Endothelial cell of umbilical vein (primary cell): ENCODE measurements at places on chromosomes 7 and 10. TPM values are rescaled to one million over a fixed set of nuclear protein-coding genes. Genes with fewer than 3 reads are reported as not detected.

Gene ARMC3
- total RNA-seq, result not detected in 2 replicates

DNA sequence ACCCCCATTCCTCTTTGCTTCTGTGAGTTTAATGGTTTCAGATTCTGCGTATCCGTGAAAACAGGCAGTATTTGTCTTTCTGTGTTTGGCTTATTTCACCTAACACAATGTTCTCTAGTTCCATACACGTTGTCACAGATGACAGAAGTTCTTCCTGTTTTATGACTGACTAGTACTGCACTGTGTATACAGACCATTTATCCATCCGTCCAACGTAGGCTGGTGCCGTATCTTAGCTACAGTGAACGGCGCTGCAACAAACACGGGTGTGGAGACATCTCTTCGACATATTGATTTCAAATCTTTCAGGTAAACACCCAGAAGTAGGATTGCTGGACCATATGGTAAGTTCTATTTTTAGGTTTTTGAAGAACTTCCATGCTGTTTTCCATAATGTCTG lies 181.7 kb downstream of the PARD3 start:
- no peak for DNase-seq
- no peaks in the 10 kb centered on the region for H3K36me3 ChIP-seq
- no peak overlapping the region for H3K27ac ChIP-seq
- H3K4me3 ChIP-seq, result no peak overlapping the region
- H3K27me3 ChIP-seq, result no peaks in the 10 kb centered on the region

GRCh38 chr7:114048386-114049235 lies 129.8 kb upstream of the PPP1R3A start:
- no peak for DNase-seq
- H3K27ac ChIP-seq, result no peak overlapping the region
- H3K4me3 ChIP-seq, result no peak overlapping the region
- no peaks in the 10 kb centered on the region for H3K27me3 ChIP-seq
- H3K4me1 ChIP-seq, result no peaks in the 10 kb centered on the region

DNA sequence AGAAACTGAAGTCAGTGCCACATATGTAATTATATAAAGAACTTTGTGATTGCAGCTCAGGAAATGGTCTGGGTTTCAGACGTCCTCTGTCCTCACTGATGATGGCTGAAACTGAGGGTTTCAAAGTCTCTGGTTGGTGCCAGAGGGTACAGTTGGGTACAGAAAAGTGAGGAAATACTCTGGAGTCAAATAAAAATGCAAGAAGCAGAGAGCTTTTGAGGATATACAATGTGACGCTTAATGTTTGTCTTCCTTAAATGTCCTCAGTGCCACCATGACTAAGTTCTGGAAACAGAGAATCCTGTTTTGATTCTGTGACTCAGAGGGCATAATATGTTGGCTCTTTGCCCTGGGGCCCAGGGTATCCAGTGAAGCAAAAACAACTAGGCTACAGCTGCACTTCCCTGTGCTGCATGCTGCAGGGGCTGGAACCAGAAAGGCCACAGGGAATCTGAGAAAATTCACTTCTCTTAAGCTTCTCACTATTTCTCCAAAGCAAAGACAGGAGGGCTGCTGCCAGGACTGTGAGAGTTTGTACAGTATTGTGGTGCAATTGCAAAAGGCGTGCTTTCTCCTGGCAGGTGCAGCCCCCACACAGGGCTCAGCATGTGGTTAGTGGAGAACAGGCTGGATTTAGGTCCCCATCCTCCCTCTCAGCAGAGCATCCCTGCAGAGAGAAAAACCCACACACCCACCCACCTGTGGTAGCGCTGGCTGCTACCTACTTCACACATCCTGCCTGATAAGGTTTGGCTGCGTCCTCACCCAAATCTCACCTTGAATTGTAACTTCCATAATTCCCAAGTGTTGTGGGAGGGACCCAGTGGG lies 169.5 kb upstream of the SVIL start:
- peak overlapping the region; percentile 99 for H3K27ac ChIP-seq
- H3K4me1 ChIP-seq, result peaks cover 54% of the 10 kb centered on the region
- H3K36me3 ChIP-seq, result no peaks in the 10 kb centered on the region
- no peaks in the 10 kb centered on the region for H3K27me3 ChIP-seq

Gene PDK4
- total RNA-seq, result 1.2 and 2.5 TPM in 2 replicates

- peaks cover 6% of the 10 kb centered on the region for H3K4me1 ChIP-seq
- no peak overlapping the region for H3K27ac ChIP-seq
Measured at GRCh38 chr7:28083164-28083997, 97.2 kb downstream of the JAZF1 start.

- H3K36me3 ChIP-seq, result no peaks in the 10 kb centered on the region
- H3K4me3 ChIP-seq, result no peak overlapping the region
- no peaks in the 10 kb centered on the region for H3K4me1 ChIP-seq
- H3K27ac ChIP-seq, result no peak overlapping the region
Measured at GRCh38 chr10:88792661-88793060, 9.9 kb upstream of the LIPM start.

Gene GJD4
- not detected in 2 replicates for total RNA-seq

Gene SORBS1
- 3.2 and 7.9 TPM in 2 replicates for total RNA-seq

Gene SYT15B
- 0.18 TPM in 1 of 2 replicates, not detected in the other for total RNA-seq

Gene CALCR
- not detected in 2 replicates for total RNA-seq

Gene COL26A1
- not detected in 2 replicates for total RNA-seq

DNA sequence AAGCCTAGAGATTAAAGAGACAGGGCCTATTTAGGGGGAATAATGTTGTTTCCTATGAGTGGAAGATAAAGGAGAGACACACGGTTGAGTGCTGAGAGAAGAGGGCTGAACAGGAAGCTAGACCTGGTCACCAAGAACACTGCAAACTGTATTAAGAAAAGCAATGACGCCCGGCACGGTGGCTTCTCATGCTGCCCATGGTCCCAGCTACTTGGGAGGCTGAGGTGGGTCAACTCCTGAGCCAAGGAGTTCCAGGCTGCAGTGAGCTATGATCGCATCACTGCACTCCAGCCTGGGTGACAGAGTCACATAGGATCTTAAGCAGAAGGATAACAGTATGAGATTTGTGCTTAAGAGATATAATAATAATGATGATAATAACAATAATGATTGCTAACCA lies 19.7 kb upstream of the OTUD1 start:
- no peaks in the 10 kb centered on the region for H3K4me1 ChIP-seq
- H3K36me3 ChIP-seq, result no peaks in the 10 kb centered on the region
- no peak for DNase-seq
- no peaks in the 10 kb centered on the region for H3K27me3 ChIP-seq
- H3K4me3 ChIP-seq, result no peak overlapping the region

Gene SFXN2
- total RNA-seq, result 13.1 and 17.0 TPM in 2 replicates

Gene HOGA1
- 0.46 and 0.91 TPM in 2 replicates for total RNA-seq

GRCh38 chr10:97844678-97845077 lies 5.0 kb upstream of the GOLGA7B start:
- H3K4me1 ChIP-seq, result peaks cover 14% of the 10 kb centered on the region
- DNase-seq, result no peak
- peaks cover 6% of the 10 kb centered on the region for H3K27me3 ChIP-seq
- no peaks in the 10 kb centered on the region for H3K36me3 ChIP-seq
- H3K27ac ChIP-seq, result no peak overlapping the region
- H3K4me3 ChIP-seq, result no peak overlapping the region

- no peaks in the 10 kb centered on the region for H3K36me3 ChIP-seq
- H3K4me1 ChIP-seq, result no peaks in the 10 kb centered on the region
- no peaks in the 10 kb centered on the region for H3K27me3 ChIP-seq
- DNase-seq, result peak; percentile 62
Measured at GRCh38 chr7:73865738-73866445, 4.9 kb downstream of the TMEM270 start.

GRCh38 chr7:158975526-158976467 lies 119.4 kb downstream of the DYNC2I1 start:
- H3K27me3 ChIP-seq, result no peaks in the 10 kb centered on the region
- no peaks in the 10 kb centered on the region for H3K36me3 ChIP-seq
- H3K27ac ChIP-seq, result no peak overlapping the region
- no peak for DNase-seq
- H3K4me1 ChIP-seq, result no peaks in the 10 kb centered on the region

GRCh38 chr7:102306916-102307677 lies 20.4 kb downstream of the SH2B2 start:
- no peak for DNase-seq
- no peak overlapping the region for H3K4me3 ChIP-seq
- no peaks in the 10 kb centered on the region for H3K27me3 ChIP-seq
- H3K27ac ChIP-seq, result no peak overlapping the region
- H3K36me3 ChIP-seq, result no peaks in the 10 kb centered on the region

DNA sequence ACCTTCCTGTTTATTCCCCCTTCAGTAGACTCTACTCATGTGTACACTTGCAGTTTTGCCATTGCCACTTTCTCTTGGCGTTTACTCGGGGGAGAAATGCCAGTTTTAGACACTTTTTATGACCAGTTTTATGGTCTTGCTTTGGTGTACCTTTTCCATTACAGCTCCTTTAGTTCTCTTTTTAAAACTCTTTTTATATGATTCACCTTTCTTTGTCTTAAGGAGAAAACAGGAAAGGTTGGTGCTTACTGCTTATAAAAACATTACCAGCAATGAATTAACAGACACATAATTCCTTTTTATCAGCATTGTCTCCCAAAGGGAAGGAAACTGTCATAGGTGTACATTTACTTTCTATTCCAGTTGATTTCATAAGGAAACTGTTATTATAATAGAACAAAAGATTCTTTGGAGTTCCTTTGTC lies 11.9 kb downstream of the TSPAN13 start:
- no peak overlapping the region for H3K4me3 ChIP-seq
- H3K27me3 ChIP-seq, result no peaks in the 10 kb centered on the region
- H3K36me3 ChIP-seq, result no peaks in the 10 kb centered on the region
- peaks cover 19% of the 10 kb centered on the region for H3K4me1 ChIP-seq

- H3K27ac ChIP-seq, result no peak overlapping the region
- H3K4me1 ChIP-seq, result no peaks in the 10 kb centered on the region
- DNase-seq, result no peak
Measured at GRCh38 chr10:27857616-27858015, 112.0 kb upstream of the MKX start.

- no peak within 1 kb of the TSS for H3K27ac ChIP-seq
- H3K36me3 ChIP-seq, result no peaks in the 10 kb centered on the region
- no peak for DNase-seq
- peaks cover 7% of the 10 kb centered on the region for H3K27me3 ChIP-seq
- H3K4me3 ChIP-seq, result no peak within 1 kb of the TSS
- peaks cover 14% of the 10 kb centered on the region for H3K4me1 ChIP-seq
Measured at GRCh38 chr7:101629171-101629570, at the start of gene MYL10. TSS of gene MYL10 (minus strand) at chr7:101629296. CDS start at chr7:101629118, 178 bp downstream.

Gene VSTM4
- 0.07 and 0.12 TPM in 2 replicates for total RNA-seq
